RCC 7860 (cell line): ENCODE measurements at places on chromosomes 3 and 15.
A peak's percentile ranks its signal among the peaks of the same experiment; 100 is the strongest.

- peak; percentile 4 for DNase-seq
Observed at GRCh38 chr3:10417847-10418246, 87.5 kb downstream of the ATP2B2 start.

GRCh38 chr15:92817339-92817886 is 82.7 kb upstream of the CHD2 start:
- DNase-seq: no peak

- DNase-seq: no peak
Observed at GRCh38 chr15:89777782-89778380, 1.7 kb downstream of the MESP2 start.

DNA sequence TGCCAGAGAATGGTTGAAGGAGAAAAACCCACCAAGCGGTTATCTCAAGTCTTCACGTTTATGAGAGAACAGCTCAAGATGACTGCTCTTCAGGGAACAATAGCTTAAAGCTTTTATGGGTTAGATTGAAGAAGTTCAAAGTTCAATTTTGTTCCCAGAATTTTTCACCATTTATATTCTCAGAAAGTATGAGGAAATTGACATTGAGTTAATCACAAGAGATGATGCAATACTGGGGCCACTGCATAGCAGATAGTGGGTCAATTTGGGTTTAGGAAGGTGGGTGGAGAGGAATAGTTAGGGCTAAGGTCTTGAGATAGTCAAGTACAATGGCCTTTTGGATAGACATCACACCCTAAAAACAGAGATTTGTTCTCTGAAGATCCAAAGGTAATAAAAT is 539.3 kb downstream of the SQOR start:
- DNase-seq: no peak

DNA sequence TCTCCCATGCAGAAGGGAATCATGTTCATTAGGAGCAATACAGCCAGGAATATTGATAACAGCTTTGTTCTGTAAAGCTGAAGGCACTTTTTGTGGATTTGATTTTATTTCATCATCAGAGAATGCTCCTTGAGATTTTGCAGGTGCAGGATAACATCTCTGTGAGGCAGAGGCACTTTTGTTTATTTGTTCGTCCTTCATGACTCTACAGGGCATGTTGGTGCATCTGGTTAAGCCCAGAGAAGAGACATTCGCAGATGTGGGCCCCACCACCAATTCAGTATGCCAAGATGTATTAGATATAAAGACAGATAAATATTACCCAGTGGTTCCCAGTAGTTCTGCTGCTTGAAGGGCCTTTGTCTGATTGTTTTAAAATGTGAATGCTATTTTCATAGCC is 368.1 kb upstream of the SEMA6D start:
- DNase-seq: no peak

GRCh38 chr3:37301980-37302708 is 127.8 kb upstream of the LRRFIP2 start:
- DNase-seq: no peak

- DNase-seq: no peak
Observed at GRCh38 chr3:10744098-10744465, 71.9 kb upstream of the SLC6A11 start.

- DNase-seq: peak; percentile 29
Observed at GRCh38 chr3:95289295-95289694, 1226.4 kb downstream of the NSUN3 start.

GRCh38 chr3:153078826-153079225 is 83.2 kb upstream of the RAP2B start:
- DNase-seq: no peak

GRCh38 chr15:100124936-100125335 is 216.8 kb downstream of the ADAMTS17 start:
- no peak for DNase-seq

DNA sequence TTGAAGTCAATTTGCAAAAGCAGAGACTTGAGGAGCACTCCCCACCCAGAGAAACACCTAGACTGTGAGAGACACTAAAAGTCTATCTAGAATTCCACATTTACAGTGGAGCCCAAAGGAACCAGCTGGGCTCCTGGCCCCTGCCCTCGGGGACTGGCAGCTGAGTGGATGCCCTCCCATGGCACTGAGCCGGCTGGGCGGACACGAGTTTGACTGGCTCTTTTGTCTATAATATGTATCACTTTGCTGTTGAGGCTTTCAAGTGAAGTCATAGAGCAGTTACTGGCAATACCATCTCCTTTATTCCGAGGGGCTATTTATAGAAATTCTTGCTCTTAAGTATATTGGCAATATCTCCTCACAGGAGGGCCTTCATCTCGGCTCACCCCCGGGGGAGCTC is 65.8 kb upstream of the TNFAIP8L3 start:
- DNase-seq: no peak

DNA sequence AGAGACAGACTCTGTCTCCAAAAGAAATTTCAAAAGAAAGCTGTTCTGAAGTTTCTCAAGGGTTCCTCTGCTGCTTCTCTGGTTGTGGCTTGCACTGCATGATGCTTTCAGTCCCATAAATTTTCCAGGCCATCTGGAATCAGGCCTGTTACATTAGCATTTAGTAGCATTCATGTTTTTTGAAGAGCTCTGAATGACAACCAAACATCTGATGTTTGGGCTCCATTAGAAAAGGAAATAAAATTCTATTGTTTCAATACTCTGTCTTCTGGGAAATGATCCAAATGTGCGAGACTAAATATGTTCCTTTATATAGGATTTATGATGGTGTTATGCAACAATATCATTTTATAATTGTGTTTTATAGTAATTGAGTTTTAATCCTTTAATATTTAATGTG is 455.8 kb downstream of the GABRG3 start:
- DNase-seq: no peak

- no peak for DNase-seq
Observed at GRCh38 chr15:40252141-40252437, 13.2 kb downstream of the PAK6 start.

DNA sequence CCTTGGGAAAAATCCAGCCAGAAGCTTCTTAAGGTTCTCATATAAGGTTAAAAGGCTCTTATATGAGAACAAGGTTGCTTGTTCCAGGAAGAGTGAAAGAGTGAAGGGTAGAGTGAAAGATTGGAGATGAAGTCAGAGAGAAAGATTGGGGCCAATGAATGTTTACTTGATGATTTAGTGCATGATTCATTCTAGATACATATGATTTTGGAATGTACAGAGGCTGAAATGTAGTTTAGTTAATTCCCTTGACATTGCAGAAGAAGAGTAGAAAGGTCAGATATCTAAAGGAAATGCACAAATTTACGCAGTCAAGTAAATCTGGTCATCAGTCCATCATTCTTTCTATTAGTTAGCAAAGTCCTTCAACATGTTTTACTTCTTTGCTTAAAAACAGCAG is 619.8 kb upstream of the ZNF717 start:
- no peak for DNase-seq

- DNase-seq: no peak
Observed at GRCh38 chr3:182954553-182955235, 25.6 kb downstream of the DCUN1D1 start.

DNA sequence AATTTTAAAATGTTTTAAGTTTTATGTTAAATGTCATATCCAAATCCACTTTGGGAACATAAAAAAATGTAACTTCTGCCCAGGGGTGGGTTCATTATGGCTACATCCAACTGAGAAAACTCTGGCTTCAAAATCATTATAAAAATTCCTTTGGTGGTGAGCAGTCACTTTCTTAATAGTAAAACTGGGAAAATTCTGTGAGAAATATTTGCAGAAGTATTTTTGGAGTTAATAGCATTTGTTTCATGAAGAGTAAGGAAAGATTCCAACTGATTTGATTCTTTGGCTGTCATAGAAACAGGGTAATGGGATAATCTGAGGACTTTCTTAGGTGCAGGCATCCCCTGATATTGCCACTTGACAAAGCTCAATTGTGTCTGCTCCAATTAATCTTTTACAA is 38.8 kb downstream of the CPA3 start:
- DNase-seq: no peak

GRCh38 chr3:141409940-141410241 is 41.6 kb downstream of the ZBTB38 start:
- no peak for DNase-seq

- DNase-seq: no peak
Observed at GRCh38 chr3:52703341-52703740, 2.2 kb downstream of the GLT8D1 start.

- DNase-seq: no peak
Observed at GRCh38 chr3:78140274-78140673, 1100.4 kb downstream of the ROBO2 start.

GRCh38 chr3:64108231-64108630 is 84.9 kb upstream of the PSMD6 start:
- no peak for DNase-seq

- no peak for DNase-seq
Observed at GRCh38 chr3:105611304-105612192, 244.8 kb downstream of the ALCAM start.

DNA sequence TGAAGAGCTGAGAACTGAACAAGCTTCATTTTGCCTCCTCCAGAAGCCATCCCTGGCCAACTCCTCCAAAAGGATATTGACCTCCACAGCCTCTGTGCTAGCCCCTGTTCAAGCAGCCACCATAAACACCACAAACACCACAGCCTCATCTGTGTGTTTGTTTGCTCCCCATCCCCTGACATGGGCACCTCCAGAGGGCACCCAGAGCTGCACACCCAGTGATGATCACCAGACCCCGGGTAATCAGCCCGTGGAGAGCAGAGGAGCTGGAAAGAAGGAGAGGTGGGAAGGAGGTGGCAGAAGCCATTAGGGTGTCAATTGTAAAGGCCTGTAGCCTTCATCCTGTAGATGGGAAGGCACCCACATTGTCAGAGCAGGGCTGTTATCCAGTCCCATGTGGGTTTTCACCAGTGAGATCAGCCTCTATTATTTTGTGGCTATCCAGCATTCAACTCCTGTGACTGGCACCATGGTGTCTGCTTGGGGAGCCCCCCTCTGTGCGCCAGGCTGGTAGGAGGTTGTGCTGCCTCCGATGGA is 6.8 kb upstream of the WNT7A start:
- no peak for DNase-seq

GRCh38 chr3:42773409-42773751 is 327 bp upstream of the CCDC13 start:
- DNase-seq: no peak

- DNase-seq: no peak
Observed at GRCh38 chr15:52438047-52438446, 90.6 kb downstream of the MYO5A start.

- peak; percentile 6 for DNase-seq
Observed at GRCh38 chr3:56923526-56924224, 121.9 kb upstream of the ARHGEF3 start.

GRCh38 chr15:38128341-38128781 is 124.3 kb upstream of the SPRED1 start:
- DNase-seq: peak; percentile 11

- DNase-seq: peak; percentile 24
Observed at GRCh38 chr3:99315896-99316295, 322.5 kb upstream of the COL8A1 start.

- no peak for DNase-seq
Observed at GRCh38 chr3:132394320-132394719, 23.0 kb upstream of the DNAJC13 start.

DNA sequence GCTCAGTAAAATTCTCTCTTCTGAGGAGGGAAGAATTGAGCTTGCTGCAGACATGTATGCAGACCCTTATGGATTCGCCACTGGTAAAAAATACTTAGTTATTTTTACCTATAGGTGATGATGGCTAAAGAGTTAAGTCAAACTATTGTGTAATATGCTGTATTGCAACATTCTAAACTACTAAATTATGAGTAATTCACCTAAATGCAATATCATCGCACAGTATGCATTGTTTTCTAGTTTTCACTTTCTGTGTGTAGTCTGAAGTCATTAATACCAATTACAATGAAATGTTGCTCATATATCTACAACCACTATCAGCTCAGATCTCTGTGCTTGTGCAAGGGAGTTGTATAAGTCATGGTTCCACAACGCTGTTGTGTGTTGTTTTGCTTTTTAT is 48.7 kb upstream of the ROBO2 start:
- DNase-seq: no peak

- DNase-seq: no peak
Observed at GRCh38 chr3:106715286-106715685, 662.0 kb upstream of the CCDC54 start.

- no peak for DNase-seq
Observed at GRCh38 chr3:185155678-185156077, 2.8 kb upstream of the C3orf70 start.

DNA sequence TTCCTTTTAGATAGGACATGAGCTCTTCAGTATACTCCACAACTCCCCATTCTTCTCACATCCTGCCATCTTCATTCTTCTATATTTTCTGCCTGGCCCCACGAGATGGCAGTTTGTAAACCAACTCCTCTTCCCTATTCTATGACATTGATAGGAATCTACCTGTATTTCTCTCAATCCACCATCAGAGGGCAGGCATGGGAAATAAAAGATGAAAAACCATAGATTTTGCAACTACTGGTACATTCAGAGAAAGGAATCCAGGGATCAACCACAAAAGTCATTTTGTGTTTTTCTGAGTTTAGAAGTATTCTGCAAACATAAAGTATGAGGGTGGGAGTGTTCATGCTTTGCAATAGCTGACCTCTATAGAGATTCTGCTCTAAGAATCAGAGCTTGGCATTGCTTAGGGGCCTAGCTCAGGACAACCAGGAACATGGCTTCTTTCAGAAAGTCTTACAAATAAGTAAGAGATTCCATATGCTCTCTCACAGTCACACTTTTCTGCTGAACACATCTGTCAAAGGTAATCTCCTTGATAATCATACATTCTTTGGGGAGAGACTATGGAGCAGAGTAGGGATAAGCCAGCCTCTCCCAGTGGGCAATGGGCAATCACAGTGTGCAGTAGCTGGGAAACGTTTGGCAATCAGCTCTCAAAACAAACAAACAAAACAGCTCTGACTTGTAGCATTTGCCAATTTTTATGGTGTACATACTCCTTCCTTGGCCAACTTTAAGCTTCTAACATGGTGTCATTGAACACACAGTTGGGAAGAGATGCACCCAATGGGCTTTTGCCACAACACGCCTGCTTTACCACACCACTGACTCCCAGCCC is 43.1 kb upstream of the SLC25A36 start:
- peak; percentile 34 for DNase-seq

DNA sequence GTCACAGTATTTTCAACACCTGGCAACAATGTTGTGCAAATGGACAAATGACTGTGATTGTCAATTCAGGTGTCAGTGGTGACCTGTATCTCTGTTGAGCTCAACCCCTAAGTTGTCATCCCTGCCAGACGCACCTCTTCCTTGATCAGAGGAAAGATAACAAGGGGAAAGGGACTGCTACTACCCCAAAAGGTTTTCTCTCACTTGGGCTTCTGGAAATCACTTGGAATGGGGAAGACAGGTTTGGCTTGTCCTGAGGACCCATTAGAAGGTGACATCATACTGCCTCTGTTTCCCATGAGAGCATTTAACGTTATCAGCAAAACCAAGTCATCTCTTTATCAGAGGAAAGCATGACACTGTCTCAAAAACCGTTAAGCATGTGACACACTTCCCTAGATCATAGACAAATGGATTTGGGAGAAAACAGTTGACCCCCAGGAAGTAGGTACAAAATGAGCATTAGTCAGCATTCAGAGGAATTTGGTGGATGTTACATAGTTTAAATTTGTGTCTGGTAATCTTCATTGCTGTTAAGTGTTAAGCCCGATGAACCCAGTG is 769.5 kb downstream of the GRM7 start:
- DNase-seq: peak; percentile 68

GRCh38 chr3:197022405-197023231 is 7.0 kb downstream of the MELTF start:
- no peak for DNase-seq

GRCh38 chr15:48414015-48414414 is 82.8 kb downstream of the DUT start:
- DNase-seq: no peak

GRCh38 chr15:57160823-57161560 is 215.3 kb upstream of the CGNL1 start:
- peak; percentile 48 for DNase-seq
